ENCODE measurements at places on chromosomes 16 and 17.

DNA sequence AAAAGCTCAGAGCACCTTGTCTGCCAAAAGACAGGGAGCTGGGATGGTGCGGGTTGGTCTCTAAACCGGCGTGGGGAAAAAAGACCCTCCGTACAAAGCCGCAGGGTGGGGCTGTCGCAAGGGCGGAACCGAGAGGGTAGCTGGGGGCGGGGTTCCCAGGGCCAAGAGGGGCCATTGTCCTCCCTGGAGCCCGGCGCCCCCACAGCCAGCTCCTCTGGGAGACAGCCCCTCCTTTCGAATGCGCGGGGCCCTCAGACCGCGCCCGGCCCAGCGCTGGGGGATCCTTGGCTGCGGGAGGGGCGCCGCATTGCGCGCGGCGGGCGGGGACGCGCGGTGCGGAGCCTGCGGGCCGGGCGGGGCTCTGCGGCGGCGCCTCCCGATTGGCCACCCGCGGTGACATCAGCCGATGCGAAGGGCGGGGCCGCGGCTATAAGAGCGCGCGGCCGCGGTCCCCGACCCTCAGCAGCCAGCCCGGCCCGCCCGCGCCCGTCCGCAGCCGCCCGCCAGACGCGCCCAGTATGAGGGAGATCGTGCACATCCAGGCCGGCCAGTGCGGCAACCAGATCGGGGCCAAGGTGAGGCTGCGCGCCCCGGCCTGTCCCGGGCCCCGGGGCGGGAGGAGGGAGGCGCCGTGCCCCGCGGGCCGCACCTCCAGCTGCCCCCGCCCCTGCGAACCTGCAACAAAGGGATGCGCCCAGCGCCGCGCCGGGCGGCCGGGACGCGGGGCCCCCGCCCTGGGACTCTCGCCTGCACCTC is at the start of gene TUBB3:
Gene TUBB3 (plus strand): TSS at position 459 of the 756 bp plus-strand sequence. CDS start 60 bp downstream, at position 519.
- peak; percentile 50 for DNase-seq

GRCh38 chr16:85306071-85306792 is 194.0 kb upstream of the CIBAR2 start:
- DNase-seq, result no peak

GRCh38 chr16:14304891-14305460 is 233.9 kb downstream of the MRTFB start:
- no peak for DNase-seq

GRCh38 chr16:58970775-58971174 is 236.7 kb upstream of the GOT2 start:
- DNase-seq, result no peak

DNA sequence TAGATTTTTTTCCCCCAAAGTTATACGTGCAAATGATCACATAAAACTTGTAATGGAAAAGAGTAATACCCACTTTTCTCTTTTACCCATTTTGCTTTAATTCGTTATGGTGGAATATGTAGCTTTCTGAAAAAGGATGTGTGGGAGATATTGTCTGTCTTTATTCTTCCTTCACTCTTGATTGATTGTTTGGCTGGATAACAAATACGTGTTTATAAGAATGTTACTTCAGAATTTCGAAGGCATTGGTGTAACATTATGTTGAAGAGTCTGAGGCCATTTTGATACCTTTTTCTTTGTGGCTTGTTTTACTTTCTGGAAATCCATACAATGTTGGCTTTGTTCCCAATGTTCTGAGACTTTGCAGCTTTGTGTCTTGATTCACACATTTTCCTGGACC is 71.4 kb downstream of the BCAS3 start:
- DNase-seq, result no peak

- no peak for DNase-seq
Measured at GRCh38 chr16:86052115-86052670, 153.2 kb downstream of the IRF8 start.

DNA sequence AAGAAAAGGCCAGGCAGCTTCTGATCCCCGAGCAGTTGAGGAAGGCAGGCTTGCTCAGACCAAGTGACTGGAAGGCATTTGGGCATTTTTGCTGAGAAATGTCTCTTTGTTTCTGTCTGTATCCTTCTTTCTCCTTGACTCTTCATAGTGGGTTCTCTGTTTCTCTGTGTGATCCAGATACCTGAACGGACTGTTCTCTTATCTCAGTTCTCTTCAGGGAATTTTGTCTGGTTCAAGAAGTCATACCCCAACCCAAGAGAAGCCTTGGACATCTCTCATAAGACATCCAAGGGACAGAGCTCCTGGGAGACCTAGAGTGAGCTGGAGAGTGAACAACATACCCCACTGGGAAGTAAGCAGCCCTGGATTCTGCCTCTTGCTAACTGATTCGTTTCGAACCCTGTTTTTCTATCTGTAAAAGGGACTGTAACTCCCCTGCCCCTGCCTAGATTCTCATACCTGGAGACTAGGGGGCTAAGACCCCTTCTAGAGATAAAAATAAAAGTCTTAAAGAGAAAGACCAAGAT is 541 bp downstream of the CCL3 start:
- DNase-seq, result no peak

Data from cerebellar nuclear complex (tissue), 1 donor.